Stimulated activated naive CD4-positive, alpha-beta T cell treated with Interleukin-2 at 50 U/mL for 16 hours (primary cell): ENCODE measurements at places on chromosomes 6 and 20.

DNA sequence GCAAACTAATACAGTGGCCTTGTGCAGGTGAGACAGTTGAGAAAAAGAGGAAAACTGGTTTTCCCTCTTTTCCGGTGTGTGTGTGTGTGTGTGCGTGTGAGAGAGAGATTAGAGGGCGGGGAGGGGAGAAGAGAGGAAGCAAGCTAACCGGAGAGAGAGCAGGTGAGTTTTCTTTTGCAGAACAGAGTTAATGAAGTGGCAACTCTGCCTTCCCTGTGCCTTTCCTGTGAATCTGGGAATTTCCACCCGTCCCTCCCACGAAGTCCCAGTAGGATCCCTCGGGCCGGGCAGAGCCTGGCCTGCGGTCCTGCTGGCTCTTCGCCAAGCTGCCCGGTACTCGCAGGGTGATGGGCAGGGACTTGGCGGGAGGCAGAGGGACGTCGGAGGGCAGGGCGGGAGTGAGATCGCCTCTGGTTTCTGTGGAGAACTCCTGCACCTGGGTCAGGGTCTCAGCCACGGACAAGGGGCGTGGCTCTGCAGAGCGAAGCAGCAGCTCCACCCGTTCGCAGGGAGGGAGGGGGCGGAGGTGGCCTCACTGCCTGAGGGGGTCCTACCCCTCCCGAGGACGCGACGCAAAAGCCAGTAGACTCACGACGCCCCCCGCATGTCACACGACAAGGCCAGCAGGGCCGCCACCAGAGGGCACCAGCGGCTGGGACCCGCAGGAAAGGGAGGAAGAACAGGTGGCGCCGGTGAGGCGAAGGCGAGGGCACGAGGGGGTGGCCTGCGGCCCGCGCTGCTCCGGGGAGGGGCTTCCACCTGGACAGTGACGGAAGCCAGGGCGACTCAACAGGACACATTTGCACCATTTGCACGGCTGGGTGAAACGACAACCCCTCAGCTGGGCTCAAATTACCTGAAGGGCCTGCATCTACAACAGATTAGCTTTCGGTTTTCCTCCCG lies 51.2 kb upstream of the RNF182 start:
- DNase-seq = peak; percentile 65

DNA sequence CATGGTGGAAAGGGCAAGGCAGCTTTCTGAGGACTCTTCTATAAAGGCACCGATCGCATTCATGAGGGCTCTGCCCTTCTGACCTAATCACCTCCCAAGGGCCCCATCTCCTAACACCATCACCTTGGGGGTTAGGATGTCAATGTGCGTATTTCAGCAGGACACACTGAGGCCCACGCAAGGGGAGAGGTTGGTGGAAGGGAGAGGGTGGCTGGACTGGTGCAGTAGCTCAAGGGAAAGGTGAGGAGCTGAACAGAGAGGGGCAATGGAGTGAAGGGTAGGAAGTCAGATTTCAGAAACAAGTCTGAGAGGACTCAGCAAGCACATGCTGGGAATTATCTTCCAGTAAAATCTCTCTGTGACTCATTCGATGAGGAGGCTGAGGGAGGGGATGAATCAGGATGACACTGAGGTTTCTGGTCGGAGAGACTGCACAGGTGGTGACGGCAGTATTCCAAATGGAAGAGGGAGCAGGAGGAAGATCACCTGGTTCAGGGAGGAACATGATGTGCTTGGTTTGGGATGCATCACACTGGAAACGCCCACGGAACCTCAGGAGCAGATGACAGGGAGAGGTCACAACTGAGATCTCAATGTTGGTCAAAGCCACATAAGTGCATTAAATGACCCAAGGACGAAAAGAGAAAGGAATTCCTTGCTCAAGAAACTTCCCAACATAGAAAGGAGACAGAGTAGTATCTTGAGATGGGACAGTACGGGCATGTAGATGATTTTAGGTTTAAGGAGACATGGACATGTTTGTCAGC lies 67.1 kb downstream of the TFAP2A start:
- DNase-seq = no peak

GRCh38 chr20:51054233-51054632 lies 31.3 kb upstream of the KCNG1 start:
- DNase-seq = no peak

GRCh38 chr6:165223736-165224135 lies 85.7 kb downstream of the C6orf118 start:
- no peak for DNase-seq

DNA sequence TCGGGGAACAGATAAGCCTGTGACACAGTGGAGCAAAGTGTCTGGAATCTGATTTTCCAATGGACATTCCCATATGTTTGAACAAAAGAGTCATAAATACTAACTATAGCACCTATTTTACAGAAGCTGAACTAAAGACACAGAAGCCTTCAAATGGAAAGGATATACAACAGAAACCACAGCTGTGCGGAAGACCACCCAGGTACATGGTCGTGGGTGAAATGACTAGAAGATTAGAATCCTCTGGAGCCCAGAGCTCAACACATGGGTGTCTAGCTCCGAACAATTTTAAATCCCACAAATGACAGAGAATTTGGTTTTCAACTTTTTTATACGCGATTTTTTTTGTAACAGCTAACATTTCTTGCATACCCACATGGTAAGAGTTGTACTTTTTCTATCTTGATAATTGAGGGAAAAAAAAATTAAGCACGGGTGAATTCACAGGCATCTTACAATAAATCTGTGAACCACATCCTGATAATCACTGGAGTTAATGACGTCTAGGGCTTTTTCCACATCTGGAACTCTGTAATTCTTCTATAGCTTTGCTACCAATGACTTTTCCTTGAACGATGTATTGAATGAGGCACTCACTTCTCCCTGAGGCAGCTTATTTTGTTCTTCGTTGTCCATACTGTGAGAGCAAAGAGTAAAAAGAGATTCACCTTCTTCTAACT lies 271.1 kb upstream of the AGPAT4 start:
- no peak for DNase-seq

- no peak for DNase-seq
These were observed 34.9 kb downstream of the BTBD3 start for GRCh38 chr20:11952639-11953038.
